ENCODE measurements at places on chromosomes 2 and 18.

DNA sequence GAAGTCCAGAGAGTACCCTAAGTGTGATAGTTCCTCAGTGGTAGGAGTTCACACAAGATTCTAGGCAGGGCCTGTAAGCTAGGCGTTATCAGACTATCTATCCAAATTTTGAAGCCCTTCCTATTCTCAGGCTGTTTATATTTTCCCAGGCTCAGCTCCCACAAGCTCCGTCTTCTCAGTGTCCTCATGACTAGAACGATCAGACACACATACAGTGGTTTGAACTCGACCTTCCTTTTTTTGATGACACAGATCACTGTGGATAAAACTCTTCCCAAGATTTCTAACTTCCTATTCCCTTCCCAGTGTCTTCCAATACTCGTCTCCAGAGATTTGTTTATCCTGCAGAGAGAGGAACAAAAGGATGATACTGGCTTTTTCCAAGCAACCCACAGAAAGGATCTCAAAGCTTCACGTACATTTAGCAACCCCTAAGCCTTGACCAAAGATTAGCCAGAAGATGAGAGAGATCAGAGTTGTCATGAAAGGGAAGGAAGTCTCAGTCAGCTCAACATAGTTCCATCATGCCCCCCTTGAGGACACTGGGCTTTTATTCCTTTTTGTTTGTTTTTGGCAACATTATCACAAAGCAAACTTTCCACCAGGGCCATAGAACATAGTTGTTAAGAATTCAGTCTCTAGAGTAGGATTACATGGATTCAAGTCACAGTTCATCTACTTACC lies 42.3 kb upstream of the DOK6 start:
- no peak for DNase-seq

DNA sequence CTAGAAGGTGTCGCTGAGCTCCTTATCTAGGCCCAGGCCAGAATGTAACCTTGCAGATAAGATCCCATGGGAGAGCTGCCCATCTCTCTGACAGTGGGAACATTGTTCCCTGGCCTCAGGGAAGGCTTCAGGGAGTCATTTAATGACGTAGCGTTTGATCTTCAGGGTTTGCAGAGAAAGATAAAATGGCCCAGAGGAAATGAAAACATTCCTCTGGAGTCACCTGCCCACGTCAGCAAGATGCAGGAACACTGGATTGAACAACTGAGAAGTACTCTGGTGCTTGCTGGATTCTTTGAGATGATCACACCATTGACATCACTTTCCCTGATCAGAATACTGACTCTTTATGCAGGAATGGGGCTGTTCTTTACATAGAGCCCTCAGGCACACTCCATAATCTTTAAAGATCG lies 51.6 kb downstream of the MAPK4 start:
- no peak for DNase-seq

DNA sequence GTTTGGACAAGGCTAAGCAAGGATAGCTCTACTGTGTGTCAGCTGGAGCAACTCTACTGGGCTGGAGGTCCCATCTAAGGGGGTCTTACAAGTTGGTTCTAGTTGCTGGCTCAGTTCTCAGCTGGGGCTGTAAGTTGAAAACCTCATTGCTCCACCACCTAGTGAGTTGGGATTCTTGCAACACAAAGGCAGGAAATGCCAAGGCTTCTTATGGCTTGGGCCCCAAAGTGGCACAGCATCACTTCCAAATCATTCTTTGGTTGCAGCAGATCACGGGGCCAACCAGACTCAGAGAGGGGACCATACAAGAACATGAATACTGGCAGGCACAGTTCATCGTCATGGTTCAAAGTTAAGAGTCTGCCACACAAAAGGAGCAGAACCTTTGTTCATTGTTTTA lies 332.7 kb downstream of the LRRTM1 start:
- DNase-seq = no peak

GRCh38 chr2:121387591-121388325 lies 102.8 kb upstream of the TFCP2L1 start:
- no peak for DNase-seq

DNA sequence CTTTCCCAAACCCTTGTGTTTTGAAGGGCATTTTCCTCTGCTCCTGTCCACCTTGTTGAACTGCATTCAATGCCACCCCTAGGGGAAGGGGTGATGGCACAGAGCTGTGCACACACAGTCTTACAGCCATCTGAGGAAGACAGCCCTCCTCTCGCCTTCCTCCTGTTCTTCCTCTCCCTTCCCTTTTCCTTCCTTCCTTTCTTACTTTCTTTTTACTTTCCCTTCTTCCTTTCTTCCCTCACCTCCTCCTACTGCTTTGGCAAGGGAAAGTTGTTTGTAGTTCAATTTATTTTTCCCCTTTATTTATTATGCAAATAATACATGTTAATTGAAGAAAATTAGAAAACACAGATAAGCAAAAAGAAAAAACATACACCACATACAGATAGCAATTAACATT lies 99.4 kb downstream of the CDH20 start:
- DNase-seq = no peak

All from fibroblast of mammary gland (primary cell).